ENCODE measurements at places on chromosomes 12 and 14.

DNA sequence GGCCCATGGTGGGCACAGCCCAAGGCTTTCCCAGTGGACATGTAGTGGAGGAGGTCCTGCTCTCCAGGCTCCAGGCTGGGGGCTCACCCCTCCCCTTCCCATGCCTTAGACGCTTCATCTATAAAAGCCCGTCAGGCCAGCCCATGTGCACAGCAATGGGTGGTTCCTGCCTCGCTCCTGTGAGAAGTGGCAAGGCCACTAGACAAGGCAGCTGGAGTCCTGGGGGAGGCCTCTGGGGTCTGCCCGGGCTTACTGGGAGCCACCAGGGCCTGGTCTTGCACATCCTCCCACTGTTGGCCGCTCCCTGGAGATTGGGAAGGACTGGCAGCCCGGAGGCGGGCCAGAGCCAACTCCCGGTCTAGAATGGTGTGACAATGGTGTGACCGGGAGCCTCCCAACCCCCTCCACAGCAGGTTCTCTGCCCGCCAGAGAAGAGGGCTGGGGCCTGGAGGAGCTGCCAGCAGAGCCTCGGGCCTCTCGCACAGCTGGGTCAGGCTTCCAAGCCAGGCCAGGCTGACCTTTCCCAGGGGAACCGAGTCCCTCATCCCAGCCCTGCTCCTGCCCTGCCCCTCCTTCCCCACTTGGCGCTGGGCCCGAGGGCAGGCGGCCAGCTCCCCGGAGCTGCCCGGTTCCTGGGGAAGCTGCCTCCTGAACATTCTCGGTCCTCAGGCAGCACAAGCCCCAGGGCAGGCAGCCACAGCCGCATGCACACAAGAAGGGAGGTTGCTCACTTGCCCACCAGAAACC, 97.9 kb downstream of the RFLNA start:
- no peak for DNase-seq

- no peak for DNase-seq
These were observed 19.8 kb downstream of the KRT80 start for GRCh38 chr12:52171950-52172512.

GRCh38 chr14:78752518-78753188, 582.5 kb downstream of the NRXN3 start:
- DNase-seq: no peak

- DNase-seq: no peak
These were observed 28.1 kb downstream of the APOBEC1 start for GRCh38 chr12:7637615-7638014.

GRCh38 chr14:99481745-99482099, 513 bp downstream of the CCNK start:
- no peak for DNase-seq

DNA sequence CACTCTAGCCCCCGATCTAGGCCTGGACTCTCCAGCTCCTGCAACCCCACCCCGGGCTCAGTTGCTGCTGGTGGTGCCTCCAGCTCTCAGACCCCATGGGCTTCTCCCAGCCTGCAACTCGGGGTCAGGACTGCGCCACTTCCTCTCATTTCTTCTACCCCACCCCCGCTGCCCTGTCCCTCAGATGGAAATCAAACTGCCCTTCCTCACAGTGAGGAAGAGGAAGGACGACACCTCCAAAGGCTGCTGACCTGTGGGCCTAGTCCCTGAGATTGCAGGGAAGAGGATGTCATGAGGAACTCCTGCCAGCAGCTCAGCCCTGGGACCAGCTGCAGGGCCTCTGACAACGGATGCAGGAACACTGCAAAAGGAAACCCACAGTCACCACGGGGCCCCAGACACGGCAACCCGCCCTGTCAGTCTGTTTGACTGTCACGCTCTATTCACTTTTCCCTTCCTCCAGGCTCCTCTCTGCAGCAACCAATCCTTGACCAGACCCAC, 29.3 kb upstream of the PNMA1 start:
- DNase-seq: no peak

- no peak for DNase-seq
These were observed 7.8 kb upstream of the ADGRD1 start for GRCh38 chr12:130945786-130946492.

GRCh38 chr12:75592638-75593335, 81.4 kb upstream of the KRR1 start:
- DNase-seq: no peak

DNA sequence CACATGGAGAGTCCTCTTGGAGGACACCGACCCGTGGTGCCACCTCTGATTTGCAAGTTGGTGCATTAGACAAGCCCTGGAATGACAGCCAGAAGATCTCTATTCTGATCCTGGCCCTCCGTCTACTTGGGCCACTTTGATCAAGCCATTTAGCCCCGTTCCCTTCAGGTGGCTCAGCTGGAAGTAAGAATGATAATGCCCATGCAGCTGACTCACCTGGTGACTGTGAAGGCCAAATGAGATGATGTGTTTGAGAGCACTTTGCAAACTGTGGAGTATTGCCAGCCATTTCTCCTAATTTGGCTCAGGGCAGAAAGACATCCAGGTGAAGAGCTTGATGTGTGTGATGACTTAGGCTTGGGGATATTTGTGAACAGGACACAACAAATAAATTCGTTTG, 165.9 kb downstream of the ETV6 start:
- DNase-seq: no peak

DNA sequence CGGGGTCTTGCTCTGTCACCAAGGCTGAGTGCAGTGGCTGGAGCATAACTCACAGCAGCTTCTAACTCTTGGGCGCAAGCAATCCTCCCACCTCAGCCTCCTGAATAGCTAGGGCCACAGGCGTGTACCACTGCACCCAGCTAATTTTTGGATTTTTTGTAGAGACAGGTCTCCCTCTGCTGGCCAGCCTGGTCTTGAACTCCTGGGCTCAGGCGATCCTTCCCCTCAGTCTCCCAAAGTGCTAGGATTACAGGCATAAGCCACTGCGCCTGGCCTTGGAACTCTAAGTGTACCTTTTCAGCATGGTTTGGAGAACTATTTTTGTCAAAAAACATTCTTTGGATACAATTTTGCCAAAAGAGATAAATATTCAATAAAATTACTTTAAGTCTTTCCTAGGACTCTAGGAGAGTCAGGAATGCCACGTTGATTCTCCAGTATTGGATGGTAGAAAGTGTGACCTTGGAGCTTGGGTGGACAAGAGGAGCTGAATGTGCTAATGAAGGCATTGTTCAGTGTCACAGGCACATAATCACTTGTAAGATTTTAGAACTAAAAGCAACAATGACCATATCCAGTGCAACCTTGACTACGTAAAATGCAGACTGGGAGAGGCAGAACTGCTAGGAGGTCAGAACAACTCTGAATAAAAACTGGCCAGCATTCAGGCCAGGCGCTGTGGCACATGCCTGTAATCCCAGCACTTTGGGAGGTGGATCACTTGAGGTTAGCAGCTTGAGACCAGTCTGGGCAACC, 2.8 kb downstream of the SRSF9 start:
- no peak for DNase-seq

DNA sequence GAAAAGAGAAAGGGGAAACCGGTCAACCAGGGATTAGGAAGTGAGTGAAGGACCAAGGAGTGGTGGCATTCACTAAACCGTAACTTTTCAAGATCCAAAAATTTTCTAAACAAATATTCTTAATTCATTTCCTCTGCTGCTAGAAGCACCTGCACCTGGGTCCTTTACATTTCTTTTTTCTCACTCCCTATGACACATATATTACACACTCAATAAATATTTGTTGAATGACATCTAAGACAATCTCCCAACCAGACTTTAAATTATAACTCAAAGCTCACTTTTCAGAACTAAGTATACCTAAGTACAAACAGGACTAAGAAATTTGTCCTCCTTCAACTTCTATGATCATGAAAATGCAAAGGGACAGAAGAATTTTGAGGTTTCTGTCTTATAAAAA, 11.1 kb downstream of the TTC5 start:
- DNase-seq: no peak

All from stimulated activated CD4-positive, alpha-beta T cell treated with anti-CD3 and anti-CD28 coated beads, TNF-alpha, amount 100 ng/mL, for 24 hours (primary cell).